Testis (tissue), 5 donors: ENCODE measurements at places on chromosomes 6 and 20. TPM values are rescaled to one million over a fixed set of nuclear protein-coding genes. Genes with fewer than 3 reads are reported as not detected.

- H3K4me3 ChIP-seq, result no peak overlapping the region
- H3K36me3 ChIP-seq, result no peaks in the 10 kb centered on the region
- no peak overlapping the region for H3K27ac ChIP-seq
- no peaks in the 10 kb centered on the region for H3K27me3 ChIP-seq
- no peaks in the 10 kb centered on the region for H3K4me1 ChIP-seq
Measured at GRCh38 chr6:3410385-3411360, 46.2 kb downstream of the SLC22A23 start.

DNA sequence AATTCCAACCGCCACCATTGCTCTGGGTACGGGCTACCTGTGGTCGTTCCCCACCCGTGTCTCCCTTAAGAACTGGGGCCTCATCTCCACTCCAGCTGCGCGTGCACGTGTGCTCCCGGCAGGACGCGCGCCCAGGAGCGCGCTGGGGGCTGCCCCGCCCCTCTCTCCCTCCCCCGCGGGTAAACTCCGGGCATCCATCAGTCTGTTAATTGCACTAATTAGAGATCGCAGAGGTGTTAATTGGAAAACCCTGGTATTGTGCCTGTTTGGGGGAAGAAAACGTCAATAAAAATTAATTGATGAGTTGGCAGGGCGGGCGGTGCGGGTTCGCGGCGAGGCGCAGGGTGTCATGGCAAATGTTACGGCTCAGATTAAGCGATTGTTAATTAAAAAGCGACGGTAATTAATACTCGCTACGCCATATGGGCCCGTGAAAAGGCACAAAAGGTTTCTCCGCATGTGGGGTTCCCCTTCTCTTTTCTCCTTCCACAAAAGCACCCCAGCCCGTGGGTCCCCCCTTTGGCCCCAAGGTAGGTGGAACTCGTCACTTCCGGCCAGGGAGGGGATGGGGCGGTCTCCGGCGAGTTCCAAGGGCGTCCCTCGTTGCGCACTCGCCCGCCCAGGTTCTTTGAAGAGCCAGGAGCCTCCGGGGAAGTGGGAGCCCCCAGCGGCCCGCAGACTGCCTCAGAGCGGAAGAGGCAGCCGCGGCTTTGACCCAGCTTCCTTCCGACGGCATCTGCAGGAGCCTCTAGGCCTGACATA lies 14.4 kb downstream of the FOXP4 start:
- H3K27me3 ChIP-seq, result no peaks in the 10 kb centered on the region
- H3K4me1 ChIP-seq, result no peaks in the 10 kb centered on the region
- peak; percentile 54 for DNase-seq

DNA sequence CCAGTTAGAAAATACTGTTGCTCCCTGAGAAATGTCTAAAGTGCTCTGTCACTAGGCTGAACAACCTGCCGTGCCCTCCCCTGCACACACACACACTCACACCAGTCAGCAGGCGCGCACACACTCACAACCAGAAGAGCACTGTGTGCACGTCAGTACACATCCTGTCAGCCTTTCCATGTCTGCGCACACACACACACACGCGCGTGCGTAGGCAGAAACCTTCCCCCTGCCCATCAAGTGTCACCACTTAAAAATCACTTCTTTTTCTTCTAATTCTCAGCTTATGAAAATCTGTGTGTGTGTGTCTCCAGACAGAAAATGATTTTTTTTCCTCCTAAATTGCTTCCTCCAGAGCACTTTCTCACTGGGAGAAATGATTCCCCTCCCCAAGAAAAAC lies 100.3 kb downstream of the EDN3 start:
- DNase-seq, result no peak
- H3K36me3 ChIP-seq, result no peaks in the 10 kb centered on the region
- no peak overlapping the region for H3K27ac ChIP-seq
- H3K27me3 ChIP-seq, result no peaks in the 10 kb centered on the region

DNA sequence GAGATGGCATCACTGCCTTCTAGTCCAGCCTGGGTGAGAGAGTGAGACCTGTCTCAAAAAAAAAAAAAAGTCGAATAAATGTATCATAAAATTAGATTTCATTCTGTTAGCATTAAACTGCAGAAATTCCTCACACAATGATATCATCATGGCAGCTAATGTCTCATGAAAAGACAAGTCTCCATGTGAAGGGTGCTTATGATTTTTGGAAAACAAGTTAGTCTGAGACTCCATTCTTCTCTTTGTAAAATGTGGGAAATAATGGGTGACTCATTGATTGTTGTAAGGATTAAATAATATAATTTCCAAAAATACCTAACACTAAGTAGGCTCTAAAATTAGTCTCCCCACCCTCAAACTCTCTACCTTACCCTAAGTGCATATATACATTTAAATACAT lies 49.6 kb upstream of the CDYL start:
- no peaks in the 10 kb centered on the region for H3K36me3 ChIP-seq
- DNase-seq, result no peak
- no peak overlapping the region for H3K27ac ChIP-seq

DNA sequence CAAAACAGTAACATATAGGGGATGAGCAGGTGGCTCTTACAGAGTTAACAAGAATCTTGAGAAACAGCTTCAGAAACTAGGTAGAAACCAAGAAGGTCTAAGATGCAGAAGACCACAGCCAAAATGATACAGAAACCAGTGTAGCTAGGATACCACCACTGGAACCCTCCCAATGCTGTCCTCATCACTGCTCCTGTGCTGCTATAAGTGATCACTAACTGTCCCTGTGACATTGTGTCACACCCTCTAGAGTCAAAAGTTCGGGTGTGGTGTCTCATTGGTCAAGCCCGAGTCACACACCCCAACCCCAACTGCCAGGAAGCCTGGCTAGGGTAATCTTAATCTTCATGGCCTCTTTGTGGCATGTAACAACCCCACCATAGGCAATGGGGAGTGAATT lies 153.1 kb downstream of the RCAN2 start:
- no peak overlapping the region for H3K4me3 ChIP-seq
- H3K36me3 ChIP-seq, result no peaks in the 10 kb centered on the region
- no peaks in the 10 kb centered on the region for H3K4me1 ChIP-seq
- no peak overlapping the region for H3K27ac ChIP-seq
- DNase-seq, result no peak

GRCh38 chr20:19691125-19691524 lies 66.9 kb upstream of the RIN2 start:
- no peak overlapping the region for H3K27ac ChIP-seq
- no peaks in the 10 kb centered on the region for H3K27me3 ChIP-seq
- H3K4me3 ChIP-seq, result no peak overlapping the region
- no peak for DNase-seq
- H3K36me3 ChIP-seq, result no peaks in the 10 kb centered on the region
- H3K4me1 ChIP-seq, result no peaks in the 10 kb centered on the region

LY6G6C gene
- 1.4 TPM for polyA plus RNA-seq

RBPJL gene
- 0.26 TPM for polyA plus RNA-seq
